NCI-H1417 (cell line): ENCODE measurements at places on chromosomes 2 and 18.

- no peak for DNase-seq
Observed at GRCh38 chr2:108971661-108972566, 17.1 kb downstream of the EDAR start.

DNA sequence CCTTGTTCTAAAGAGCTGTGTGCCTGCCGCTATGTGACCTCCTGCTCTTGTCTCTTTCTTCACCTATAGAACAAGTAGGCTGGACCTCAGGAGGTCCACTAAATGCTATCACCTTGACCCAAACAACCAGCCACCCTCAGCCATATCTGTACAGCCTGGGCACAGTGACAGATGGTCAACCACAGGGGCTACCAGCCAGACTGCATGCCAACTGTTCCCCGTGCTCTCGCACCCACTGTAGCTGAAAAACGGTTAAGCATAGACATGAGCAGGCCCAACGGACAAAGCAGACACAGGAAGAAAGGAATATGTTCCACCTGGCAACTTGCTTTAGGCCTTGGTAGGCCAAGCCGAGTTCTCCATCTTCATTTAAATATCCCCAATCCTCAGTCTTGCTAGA is 43.2 kb upstream of the ACAA2 start:
- no peak for DNase-seq

GRCh38 chr2:70643715-70644114 is 90.1 kb upstream of the TGFA start:
- DNase-seq = peak; percentile 29

GRCh38 chr2:207879536-207879935 is 109.8 kb upstream of the FZD5 start:
- DNase-seq = no peak

DNA sequence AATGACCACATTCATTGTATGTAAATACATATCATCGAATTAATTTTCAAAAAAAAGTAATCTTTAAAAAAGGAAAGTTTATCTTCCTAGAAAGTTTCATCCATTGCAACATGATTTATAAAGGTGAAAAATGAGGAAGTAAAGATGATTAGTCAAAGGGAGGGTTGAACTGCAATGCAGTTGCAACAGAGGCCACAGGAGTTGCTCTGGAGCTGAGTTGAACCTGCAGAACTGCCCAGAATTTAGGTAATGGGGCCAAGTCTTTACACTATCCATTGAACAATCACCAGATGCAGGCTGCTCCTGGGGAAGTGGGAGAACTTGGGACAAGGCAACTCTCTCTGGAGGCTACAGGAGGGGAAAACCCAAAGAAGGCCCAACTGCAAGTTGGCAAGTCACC is 390.7 kb downstream of the METTL4 start:
- DNase-seq = no peak

DNA sequence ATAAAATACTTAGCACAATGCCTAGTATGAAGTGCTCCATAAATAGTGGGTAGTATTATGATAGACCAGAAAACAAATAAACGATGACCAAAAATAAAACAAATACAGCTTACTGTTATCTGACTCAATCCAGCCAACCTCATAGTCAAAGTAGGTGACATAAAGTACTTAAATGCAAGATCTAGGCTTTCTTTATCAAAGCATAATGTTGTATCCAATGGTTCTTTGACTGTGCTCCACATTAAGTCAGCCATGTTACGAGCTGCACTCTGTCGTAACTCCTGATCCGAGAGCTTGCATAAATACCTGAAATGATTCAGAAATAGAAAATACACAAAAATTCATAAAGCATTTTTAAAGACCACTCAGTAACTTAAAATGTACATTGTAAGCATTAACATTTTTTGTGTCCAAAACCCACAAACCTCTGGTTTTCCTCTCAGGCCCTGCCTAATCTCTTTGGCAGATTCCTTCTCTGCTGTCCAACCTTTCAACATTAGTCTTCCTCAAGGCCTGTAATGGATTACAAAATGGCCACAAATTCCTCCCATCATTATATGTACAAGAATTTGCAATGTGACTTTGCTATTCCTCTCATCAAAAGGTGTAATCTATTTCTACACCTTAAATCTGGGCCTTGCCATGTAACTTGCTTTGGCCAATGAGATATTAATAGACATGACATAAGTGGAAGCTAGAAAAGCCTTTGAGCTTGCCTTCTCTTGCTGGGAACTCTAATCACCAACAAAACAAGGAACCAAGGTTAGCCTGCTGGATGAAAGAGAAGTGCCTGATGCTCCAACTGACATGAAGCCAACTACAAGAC is 90.6 kb downstream of the USP34 start:
- no peak for DNase-seq

GRCh38 chr2:242002944-242003343 is 133.4 kb downstream of the RTP5 start:
- DNase-seq = no peak

DNA sequence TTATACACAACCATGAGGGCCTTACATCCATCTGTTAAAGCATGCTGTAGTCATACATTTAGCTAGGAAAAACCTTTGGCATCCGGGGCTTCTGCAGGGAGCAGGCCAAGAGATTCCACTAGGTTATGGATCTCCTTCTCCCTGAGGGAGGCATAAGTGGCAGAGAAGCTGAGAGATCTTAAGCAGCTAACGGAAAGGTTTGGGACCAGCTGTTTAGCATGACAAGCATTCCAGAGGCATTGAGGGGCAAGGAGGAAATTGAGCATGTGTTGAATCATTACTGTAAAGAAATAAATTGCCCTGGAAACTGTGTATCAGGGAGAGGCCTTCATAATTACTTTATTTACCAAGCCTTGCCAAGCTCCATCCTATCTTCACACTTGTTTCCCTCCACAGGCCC is 643.1 kb downstream of the CNTNAP5 start:
- DNase-seq = no peak

- DNase-seq = no peak
Observed at GRCh38 chr2:97848306-97848705, 134.9 kb downstream of the ZAP70 start.

- DNase-seq = no peak
Observed at GRCh38 chr2:20440001-20440560, 6.8 kb upstream of the RHOB start.

- DNase-seq = no peak
Observed at GRCh38 chr2:200461846-200462710, 47.8 kb downstream of the KCTD18 start.

DNA sequence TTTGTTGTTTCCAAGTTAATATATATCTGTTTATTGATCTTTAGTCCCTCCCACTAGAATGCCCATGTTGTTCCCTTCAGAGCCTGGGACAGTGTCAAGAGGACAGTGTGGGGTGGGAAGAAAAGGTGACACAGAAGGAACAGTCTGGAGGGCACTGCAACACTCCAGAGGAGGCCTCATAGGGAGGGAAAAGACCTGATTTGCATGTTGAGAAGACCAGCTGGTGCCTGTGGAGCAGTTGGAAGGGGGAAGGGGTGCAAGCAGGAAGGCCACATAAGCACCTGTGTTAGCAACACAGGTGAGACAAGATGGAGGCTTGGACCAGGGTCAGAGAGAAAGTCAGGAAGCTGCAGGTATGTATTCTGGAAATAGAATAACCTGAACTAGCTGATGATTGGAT is 48.1 kb upstream of the FHOD3 start:
- no peak for DNase-seq

- no peak for DNase-seq
Observed at GRCh38 chr2:221477714-221478484, 94.2 kb downstream of the EPHA4 start.

DNA sequence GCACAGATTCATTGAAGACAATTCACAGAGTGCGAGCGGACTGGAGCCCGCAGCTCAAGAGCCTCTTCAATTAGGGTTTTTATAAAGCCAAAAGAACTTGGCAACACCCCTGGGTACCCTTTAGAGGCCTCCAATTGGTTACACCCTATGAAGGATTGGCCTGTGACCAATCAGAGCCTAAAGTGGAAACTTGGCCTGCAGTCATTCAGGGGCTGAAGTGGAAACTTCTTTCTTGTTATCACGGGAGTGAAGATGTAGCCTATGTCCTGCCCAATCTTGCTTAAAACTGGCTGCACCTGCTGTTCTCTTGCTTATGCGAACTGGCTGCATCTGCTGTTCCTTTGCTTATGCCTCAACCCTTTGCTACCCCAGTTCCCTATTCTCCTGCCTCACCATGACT is 1.8 kb upstream of the HJURP start:
- DNase-seq = no peak

DNA sequence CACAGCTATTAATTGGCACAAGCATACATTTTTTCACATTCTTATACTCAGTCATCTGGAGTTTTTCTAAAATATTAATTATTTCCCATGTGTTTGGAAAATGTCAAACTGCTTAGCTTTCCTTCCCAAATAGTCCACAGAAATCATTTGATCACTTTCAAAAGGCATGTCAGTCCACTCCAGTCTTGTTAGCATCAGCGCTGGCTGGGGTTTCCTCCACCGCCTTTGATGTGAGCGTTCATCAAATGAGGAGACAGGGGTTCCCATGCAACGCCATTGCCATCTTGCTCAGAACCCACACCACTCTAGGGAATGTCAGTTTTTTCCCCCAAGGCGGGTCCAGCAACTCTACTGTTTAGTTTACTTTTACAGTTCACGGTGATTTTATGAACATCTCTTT is 13.1 kb upstream of the RAX start:
- DNase-seq = no peak

GRCh38 chr2:230816735-230817134 is 48.0 kb upstream of the ITM2C start:
- DNase-seq = no peak

DNA sequence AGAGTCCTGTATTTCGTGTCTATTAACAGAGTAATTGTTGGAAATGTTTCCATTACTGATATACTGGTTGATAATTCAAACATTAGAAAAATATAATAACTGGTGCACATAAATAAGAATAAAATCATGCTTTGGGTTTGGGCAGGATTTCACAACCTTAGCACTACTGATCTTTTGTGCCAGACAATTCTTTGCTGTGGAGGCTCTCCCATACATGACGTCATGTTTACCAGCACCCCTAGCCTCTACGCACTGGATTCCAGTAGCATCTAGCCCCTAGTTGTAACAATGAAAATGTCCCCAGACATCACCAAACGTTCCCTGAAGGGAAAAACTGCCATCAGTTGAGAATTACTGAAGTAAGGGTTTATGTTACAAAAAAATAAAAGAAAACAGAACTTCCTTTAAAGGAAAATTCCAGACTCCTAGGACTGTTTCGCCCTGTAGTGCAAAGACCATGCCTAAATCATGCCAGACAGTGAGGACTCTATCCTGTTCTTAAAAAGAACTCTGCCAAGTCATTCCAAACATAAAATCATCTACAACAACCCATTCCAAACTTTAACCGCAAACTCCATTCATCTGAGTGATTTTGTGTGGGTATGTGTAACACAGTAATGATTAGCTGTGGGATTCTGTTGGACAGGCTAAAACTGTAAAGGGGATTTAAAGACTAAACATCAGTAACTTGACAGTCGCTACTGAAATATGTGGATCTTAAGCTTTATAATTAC is 313.4 kb upstream of the CCDC68 start:
- no peak for DNase-seq

- DNase-seq = peak; percentile 68
Observed at GRCh38 chr18:30280861-30281470, 761.6 kb downstream of the DSC3 start.

DNA sequence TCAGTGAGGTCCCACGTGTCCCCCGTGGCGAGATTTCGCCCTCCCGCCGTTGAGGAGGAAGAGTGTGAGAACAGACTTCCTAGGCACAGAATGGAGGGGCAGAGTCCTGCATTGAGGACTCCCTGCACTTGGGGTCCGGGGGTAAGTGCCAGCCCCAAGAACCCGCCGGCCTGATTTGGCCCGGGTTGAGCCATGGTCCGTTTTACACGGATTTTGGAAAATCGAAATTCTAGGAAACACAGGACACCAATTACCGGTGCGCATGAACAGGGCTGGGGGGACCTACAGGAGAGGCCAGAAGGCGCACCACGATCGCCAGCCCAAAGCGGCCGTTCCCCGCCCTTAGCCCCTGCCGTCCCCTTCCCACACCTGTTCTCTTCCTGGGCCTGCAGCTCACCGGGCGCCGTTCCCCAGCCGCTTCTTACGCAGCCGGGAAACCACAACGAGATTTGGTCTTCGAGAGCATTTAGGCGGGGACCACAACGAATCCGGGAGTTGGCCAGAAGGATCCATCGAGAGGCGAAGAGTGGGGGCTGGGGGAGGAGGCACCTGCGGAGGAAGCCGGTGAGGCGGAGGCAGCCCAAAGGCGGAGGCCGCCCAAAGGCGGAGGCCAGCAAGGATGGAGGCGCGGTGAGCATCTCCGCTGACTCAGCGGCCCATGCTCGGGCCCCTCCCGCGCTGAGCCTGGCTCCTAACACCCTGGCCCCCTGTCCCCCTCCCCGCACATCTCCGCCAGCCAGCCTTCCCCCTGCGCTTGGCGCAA is 464 bp upstream of the TLX2 start:
- peak; percentile 65 for DNase-seq

- no peak for DNase-seq
Observed at GRCh38 chr2:203759690-203760365, 53.4 kb downstream of the CD28 start.

- DNase-seq = no peak
Observed at GRCh38 chr2:77831471-77831870, 309.3 kb upstream of the LRRTM4 start.

DNA sequence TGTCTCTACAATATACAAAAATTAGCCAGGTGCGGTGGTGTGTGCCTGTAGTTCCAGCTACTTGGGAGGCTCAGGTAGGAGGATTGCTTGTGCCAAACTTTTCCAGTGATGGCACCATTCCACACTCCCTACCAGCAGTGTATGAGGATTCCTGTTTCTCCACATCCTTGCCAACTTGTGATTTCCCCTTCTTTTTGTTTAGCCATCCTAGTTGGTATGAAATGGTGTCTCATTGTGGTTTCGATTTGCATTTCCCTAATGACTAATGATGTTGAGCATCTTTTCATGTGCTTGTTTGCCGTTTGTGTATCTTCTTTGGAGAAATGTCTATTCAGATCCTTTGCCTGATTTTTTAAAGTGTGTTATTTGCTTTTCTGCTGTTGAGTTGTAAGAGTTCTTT is 41.0 kb downstream of the EPB41L5 start:
- DNase-seq = no peak

DNA sequence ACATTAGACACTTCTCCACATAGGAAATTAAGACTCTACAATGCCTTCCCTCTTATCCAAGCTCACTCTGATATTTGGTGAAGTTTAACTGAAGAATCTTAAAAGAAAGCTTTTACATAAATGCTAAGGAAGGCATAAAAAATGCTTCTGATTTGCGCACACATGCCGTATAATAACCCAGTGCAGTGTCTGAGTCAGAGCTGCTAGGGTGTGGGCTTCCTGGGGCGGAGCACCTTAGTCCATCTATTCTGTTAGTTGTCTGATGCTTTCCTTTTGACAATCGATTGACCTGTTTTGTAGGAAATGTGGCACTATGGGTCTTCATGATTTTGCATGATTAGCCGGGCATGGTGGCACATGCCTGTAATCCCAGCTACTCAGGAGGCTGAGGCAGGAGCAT is 231.5 kb downstream of the AFF3 start:
- DNase-seq = no peak

GRCh38 chr18:73235491-73235890 is 367.7 kb upstream of the NETO1 start:
- DNase-seq = no peak

GRCh38 chr2:23617811-23618215 is 232.8 kb downstream of the KLHL29 start:
- peak; percentile 54 for DNase-seq
